Stimulated activated CD4-positive, alpha-beta T cell treated with anti-CD3 and anti-CD28 coated beads, Interleukin-1b, Interleukin-23, amount 100 ng/mL, for 1 hour (primary cell): ENCODE measurements at places on chromosomes 3 and 15.

- DNase-seq = no peak
Measured at GRCh38 chr3:66482018-66482404, 18.8 kb downstream of the LRIG1 start.

- no peak for DNase-seq
Measured at GRCh38 chr3:143119009-143119914, at the start of gene CHST2. Gene CHST2, plus strand, starts transcription at chr3:143119771. Its CDS starts 1,046 bp downstream, at chr3:143120817.

DNA sequence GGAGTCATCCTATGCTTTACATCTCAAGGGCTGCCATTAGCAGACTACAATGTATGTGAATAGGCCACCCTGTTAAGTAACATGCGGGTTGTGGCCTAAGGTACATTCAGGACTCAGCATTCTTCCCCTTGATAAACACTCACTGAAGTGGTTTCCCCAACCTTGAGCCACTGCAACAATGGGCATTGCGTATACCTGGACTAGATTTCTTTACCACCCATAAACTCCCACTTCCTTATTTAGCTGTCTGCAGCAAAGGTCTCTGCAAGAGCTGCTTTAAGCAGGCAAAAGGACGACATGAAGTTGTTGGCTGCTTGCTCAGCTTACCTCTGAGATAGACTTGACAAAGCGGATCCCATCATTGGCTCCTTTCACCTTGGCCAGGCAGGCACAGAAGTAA lies 16.2 kb downstream of the FYCO1 start:
- no peak for DNase-seq

- DNase-seq = no peak
Measured at GRCh38 chr15:74983725-74984231, 11.6 kb upstream of the SCAMP5 start.

GRCh38 chr3:188306435-188307005 lies 152.6 kb downstream of the LPP start:
- no peak for DNase-seq

- no peak for DNase-seq
Measured at GRCh38 chr3:31444220-31445142, 88.2 kb upstream of the STT3B start.

- no peak for DNase-seq
Measured at GRCh38 chr3:59538753-59539432, 489.1 kb upstream of the CFAP20DC start.

DNA sequence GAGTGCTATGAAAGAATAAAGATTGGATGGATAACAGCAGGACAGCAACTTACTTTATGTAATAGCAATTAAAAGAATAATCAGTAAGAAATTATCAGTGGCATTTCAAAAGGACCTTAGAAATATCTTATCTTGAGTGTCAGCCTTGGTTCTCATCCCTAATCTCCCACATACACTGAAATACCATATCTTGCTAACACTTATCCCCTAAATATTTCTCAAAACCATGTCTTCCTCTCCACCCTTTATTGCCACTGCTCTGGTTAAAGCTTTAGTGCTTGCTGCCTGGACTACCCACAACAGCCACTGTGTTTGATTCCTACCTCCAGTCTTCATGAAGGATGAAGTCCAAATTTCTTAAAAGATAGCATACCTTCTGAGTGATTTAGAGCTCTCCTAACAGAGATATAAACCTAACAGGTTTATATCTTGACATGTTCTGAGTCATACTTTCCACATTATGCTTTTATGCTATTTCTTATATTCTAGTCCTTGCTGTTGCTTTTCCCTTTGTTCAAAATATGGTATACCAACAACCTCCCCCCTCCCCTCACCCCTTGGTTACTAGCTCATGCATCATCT lies 202.8 kb downstream of the RSRC1 start:
- DNase-seq = no peak

GRCh38 chr3:50136714-50137405 lies 18.3 kb upstream of the SEMA3F start:
- DNase-seq = no peak

DNA sequence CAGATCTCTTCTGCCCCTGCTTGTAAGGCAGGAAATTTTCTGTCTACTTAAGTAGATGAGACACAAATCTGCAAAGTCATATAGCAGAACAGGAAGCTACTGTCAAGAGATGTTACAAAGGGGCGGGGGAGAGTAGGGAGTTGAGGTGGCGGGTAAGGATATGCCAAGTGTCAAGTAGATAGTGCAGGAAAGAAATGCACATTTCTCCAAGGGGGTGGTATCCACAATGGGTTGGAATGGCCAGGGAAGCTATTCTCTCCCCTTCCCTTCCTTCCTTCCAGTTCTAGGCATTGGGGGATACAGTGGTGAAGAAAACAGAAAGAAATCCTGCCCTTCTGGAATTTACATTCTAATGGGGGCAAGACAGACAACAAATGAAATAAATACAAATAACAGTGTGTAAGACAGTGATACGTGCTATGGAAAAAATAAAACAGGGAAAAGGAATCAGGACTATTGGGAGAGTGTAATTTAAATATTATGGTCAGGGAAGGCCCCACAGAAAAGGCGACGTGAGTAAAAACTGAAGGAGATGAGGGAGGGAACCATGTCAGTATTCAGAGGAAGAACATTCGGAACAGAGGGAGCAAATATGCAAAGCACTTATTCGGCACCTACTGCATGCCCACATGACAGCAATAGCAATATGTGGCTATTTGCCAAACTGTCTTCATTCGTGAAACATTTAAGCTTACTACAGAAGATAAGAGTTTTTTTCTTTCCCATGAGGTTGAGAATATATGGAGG lies 42.8 kb upstream of the RNU6-1 start:
- DNase-seq = no peak

DNA sequence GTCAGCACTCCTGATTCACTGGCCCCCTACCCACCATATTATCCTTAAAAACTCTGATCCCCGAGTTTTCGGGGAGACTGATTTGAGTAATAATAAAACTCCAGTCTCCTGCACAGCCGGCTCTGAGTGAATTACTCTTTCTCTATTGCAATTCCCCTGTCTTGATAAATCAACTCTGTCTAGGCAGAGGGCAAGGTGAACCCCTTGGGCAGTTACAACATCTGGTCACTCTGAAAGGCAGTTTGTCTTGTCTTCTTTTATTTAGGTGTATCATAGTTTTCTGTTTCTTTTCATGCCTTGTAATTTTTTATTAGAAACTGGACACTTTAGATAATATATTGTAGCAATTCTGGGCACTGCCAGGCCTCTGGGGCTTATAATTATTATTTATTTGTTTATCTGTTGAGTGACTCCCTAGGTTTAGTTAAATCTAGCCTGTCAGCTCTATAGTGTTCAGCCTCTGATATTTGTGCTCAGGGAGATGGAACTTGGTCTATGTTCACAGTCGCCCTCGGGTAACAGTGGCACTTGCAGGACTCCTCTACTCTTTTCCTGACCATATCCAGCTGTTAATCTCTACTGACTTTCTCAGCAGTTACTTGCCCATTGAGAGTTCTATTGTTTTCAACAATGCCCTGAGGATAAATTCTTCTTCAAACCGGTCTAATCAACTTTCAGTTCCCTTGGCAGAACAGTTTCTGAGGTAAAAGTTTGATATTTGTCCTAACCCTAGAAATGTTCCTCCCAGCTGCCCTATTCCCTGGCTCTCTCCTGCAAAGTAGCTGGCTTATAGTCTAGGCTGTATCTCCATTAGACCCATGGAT lies 15.5 kb upstream of the PLAAT1 start:
- no peak for DNase-seq

- DNase-seq = no peak
Measured at GRCh38 chr15:89105147-89105546, 16.9 kb downstream of the ABHD2 start.

- no peak for DNase-seq
Measured at GRCh38 chr15:65081270-65081669, 4.7 kb downstream of the KBTBD13 start.

DNA sequence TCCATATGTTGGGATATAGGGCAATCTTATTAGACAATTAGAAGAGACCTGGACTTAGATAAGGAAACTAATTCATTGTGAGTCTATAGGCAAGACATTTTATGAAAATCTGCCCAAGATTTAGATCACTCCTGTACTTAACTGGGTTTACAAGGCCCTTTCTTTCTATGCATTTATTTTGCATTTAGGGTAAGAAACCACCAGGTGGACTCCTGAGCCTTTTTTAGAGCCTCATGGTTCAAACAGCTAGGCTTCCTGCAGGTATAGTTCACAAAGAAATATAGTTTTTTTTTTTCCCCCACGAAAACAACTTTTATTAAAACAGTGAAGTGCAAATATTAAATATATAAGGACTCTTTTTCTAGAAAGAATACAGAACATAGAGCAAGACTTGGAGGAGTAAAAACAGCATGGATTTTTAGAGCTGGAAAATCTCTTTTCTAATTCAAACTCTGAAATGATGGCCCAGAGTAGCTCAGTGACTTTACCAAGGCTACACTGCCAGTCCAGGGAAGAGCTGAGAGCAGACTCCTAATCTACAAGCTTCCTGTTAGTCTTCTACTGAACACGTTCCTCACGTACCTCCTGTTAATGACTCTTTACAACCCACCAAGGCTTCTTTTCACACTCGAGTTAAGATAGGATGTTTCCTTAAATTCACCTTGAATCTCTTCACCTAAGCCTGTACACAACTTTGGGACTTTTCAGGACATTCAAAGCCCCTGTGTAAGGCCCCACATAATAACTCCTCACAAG lies 400.9 kb upstream of the ATP11B start:
- no peak for DNase-seq

GRCh38 chr3:195198426-195199346 lies 72.3 kb downstream of the XXYLT1 start:
- DNase-seq = no peak

DNA sequence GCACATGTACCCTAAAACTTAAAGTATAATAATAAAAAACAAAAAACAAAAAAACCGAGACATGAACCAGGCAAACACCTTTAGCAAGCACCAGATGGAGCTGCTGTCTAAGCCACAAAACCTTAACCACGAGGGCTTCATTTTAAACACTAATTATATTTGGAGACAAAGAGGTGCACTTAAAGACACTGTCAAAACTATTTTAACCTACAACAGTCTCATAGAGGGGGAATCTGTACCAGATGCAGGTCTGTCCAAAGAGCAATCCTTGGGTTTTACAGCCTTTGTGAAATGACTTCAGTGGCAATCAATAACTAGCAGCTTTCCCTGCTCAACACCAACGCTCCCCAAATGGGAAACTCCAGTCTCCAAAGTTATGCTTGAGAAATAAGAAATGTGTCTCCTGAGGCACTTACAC lies 115.7 kb upstream of the TSPAN3 start:
- no peak for DNase-seq

GRCh38 chr3:50078622-50079021 lies 10.1 kb upstream of the RBM5 start:
- DNase-seq = no peak

DNA sequence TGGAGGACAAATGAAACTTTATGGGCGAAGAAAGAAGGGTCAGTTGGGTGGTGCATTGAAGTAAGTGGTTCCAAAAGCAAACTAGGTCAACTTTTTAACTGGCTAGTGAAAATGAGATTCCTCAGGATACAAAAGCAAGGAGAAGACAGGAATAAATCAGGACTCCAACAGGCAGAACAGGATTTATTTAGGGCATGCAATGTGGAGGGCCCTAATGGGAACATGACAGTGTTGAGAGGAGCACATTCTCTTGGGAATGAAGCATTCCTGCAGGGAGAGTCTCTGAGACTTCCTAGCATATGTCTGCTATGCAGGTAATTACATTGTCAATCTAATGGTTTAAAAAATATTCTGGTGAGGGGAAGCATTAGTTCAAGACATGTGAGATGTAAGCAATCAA lies 8.7 kb downstream of the NPAP1 start:
- DNase-seq = no peak

DNA sequence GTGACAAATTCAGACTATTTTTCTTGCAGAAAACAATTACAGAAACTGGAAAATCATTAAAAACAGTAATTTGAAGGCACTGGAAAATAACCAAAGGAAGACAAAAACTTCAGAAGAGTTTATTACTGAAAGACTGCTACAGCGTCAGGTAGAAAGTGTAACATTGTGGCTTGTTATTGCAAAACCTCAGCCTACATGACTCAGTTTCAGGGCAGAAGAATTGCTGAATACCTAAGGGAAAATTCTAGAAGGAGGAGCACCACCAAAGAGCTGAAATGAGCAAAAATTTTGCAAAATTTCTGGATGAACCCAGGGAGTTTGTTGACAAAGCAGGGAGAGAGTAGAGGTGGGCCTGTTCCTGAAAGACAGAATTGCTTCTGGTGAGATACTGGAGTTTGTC lies 219.6 kb downstream of the C3orf38 start:
- no peak for DNase-seq

GRCh38 chr3:193552923-193553322 lies 1.8 kb downstream of the ATP13A4 start:
- no peak for DNase-seq

DNA sequence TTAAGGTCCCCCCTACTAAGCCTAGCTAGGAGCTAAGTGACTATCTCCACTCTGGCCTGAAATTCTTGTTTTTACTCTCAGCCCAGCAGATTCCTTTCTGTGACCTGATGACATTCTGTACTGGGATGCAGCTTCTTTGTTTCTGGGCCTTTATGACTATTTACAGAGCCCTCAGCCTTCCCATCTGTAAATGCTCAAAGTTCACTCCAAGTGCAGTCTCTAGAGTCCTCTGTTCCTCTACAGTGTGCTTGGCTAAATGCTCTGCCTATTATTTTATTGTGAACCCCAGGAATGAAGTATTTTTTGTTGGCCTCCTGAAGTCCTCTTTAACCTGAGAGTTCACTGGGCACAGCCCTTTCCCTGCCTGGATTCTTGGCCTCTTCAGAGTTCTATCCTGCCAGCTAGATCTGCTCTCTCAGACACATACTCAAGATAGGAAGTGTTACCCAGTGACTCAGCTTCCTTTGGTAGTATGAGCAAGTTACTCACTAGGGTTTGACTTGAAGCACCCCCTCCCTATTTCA lies 278.1 kb upstream of the P2RY1 start:
- DNase-seq = no peak

- DNase-seq = no peak
Measured at GRCh38 chr3:46349484-46350261, 4.2 kb upstream of the CCR2 start.

GRCh38 chr3:149820183-149820582 lies 7.2 kb downstream of the RNF13 start:
- no peak for DNase-seq

GRCh38 chr15:41105348-41106334 lies 10.4 kb downstream of the INO80 start:
- no peak for DNase-seq

DNA sequence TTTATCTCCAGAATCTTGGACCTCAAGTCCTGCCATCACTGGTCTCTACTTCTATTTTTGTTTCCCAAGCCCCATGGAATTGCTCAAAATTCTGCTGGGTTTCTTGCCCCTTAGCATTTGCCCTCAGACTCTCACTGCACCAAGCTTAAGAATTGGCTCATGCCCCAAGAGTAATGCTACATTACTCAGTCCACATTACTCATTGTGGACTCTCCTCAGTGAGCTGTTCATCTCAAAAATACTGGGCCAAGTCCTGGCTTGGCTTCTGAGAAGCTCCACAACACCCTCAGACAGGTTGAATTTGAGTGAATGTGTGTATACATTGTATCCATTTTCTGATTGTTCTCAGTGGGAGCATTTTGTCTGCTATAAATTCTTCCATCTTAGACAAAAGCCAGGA lies 364.4 kb upstream of the ARHGEF26 start:
- no peak for DNase-seq

GRCh38 chr3:87694678-87695077 lies 364.1 kb downstream of the CGGBP1 start:
- DNase-seq = no peak

GRCh38 chr3:125582707-125583106 lies 12.6 kb downstream of the OSBPL11 start:
- DNase-seq = no peak
